Stimulated activated naive CD8-positive, alpha-beta T cell treated with anti-CD3 and anti-CD28 coated beads, Interleukin-15, Interleukin-2, amounts not matched to agents 100 U/mL and 50 U/mL, for 24 hours (primary cell): ENCODE measurements at places on chromosomes 13 and 19.

- no peak for DNase-seq
These were observed 332.7 kb upstream of the KLF12 start for GRCh38 chr13:74466864-74467263.

DNA sequence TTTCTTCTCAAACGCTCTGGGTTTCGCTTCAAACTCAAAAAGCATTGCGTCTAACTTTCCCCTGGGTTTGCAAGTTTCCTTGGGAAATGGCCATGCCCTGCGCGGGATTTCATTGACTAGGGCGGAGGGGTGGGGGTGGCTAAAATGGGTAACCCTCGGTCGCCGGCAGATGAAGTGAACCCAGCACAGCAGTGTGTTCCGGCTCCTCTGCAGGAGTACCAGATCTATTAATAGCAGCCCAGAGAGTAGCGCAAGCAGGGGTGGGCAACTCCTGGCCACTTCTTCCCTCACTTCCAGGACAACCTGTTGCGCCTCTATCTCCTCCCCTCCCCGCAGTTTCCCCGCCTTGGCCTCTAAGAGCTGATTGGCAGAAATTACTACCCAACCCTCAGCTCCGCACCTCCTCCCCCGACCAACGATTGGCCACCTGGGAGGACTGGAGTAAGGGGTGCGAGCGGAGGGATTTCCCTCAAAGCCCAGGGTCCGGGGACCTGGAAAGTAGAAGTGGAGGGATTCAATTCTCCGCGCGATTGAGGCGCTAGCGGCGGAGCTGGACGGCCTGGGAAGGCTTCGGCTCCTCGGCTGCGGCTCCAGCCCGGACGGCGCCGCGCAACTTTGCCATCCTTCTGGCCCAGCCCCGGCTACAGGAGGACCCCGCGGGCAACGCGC, at the start of gene FREM2:
Gene FREM2, plus strand, starts transcription at position 501 of the 669 bp plus-strand sequence. CDS start 268 bp downstream, outside the sequence.
- DNase-seq, result no peak

- no peak for DNase-seq
These were observed 342.4 kb downstream of the KCNRG start for GRCh38 chr13:50357586-50358118.

DNA sequence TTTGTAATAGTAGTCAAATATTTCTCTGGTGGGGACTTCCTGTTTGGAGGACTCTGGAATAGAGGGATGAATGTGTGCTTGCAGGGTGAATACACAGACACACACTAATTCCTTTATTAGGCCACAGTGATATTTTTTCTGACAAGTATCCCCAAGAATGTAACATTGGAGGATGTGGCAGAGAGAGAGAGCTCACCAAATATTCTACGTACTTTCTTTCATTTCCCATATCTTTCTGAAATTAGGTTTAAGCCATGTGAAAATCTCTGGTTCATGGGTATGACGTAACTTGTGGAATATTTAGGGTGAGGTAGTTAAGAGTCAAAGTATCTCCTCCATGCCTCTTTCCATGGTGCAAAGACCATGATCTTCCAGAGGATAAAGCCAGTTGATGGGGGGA, 463.4 kb downstream of the DIAPH3 start:
- DNase-seq, result no peak

DNA sequence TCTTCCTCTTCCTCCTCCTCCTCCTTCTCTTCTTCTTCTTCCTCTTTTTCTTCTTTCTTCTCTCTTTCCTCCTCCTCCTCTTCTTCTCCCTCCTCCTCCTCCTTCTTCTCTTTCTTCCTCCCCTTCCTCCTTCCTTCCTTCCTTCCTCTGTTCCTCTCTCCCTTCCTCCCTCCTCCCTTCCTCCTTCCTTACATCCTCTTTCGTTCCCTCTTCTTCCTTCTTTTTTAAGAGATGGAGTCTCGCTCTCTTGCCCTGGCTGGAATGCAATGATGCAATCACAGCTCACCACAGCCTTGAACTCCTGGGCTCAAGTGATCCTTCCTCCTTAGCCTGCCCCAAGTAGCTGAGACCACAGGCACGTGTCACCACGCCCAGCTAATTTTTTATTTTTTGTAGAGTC, 13.2 kb downstream of the EHD2 start:
- no peak for DNase-seq

DNA sequence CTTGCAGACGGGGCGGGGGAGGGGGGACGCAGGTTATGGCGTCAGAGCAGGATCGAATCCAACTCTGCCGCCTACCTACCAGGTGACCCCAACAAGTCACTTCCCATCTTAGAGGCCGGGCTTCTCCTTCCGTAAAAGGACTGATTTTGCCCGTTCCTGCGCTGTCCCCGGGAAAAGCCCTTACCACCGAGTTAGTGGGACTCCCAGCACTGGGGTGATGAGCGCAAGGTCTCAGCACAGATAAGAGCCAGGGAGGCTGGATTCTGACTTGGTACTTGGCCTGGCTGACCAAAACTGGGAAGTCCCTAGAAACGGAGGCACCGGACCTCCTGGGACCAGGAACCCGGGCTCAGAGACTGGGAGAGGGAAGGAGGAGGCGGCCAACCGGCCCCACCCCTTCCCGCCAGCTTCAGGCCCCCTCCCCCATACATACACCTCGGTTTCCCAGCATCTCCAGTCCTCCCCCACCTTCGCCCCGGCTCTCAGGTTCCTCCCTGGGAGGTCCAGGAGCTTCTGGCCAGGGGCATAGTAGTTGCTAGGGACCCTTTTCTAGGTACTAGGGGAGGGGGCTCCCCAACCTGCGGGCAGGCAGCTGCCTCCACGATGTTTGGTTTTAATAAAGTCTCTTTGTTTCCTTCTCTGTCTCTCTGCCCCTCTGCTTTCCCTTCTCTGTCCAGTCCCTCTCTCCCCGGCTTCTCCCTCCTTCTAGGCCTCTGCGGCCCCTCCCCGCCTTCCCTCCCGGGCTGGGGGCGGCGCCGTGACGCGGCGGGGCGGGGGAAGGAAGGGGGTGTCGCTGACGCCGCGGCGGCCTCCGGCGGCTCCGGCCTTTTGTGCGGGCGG, at the start of gene GRAMD1A:
Gene GRAMD1A, plus strand, starts transcription at position 826 of the 840 bp plus-strand sequence. CDS start 156 bp downstream, outside the sequence.
- DNase-seq, result peak; percentile 87

- no peak for DNase-seq
These were observed 51.5 kb downstream of the GAS6 start for GRCh38 chr13:113812178-113813040.

- no peak for DNase-seq
These were observed 6.5 kb upstream of the PTOV1 start for GRCh38 chr19:49844138-49845095.

DNA sequence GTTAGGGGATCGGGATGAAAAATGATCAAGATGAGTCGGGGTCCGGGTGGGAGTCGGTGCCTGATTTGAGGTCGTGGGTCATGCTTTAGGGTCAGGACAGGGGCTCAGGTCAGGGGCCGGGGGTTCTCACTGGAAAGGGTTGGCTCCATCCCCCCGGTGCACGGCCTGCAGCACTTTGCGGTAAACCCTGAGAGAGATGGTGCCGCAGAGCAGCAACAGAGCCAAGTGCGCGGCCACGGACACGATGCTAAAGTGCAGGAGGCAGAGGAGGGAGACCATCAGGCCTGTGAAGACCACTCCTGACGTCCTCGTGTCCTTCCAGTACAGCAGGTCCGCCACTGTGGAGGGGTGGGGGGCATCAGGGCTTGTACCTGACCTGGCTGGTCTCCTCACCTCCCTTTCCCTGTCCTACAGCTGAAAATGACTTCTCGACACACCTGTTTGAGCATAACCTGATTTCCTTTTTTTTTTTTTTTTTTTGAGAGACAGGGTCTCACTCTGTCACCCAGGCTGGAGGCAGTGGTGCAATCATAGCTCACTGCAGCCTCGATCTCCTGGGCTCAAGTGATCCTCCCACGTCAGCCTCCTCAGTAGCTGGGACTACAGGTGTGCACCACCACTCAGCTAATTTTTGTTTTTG, 7.5 kb downstream of the RTN2 start:
- no peak for DNase-seq

DNA sequence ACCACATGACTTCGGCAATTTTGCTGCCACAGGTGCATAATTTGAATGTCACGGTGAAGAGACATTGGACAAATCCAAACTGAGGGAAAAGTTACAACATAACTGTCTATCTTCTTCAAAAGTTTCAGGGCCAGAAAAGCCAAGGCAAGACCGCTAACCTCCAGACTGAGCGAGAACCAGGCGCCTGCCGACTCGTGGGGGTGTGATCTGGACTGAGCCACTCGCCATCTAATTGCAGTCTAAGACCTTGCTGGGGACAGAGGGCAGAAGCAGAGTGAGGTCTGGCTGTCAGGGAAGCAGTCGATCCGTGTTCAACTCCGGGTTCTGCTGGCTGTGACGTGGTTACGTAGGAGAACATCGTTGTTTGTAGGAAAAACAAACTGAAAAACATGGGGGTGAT, 88.6 kb downstream of the SPACA7 start:
- DNase-seq, result no peak

GRCh38 chr13:112106478-112107141, 39.7 kb downstream of the SOX1 start:
- DNase-seq, result no peak

DNA sequence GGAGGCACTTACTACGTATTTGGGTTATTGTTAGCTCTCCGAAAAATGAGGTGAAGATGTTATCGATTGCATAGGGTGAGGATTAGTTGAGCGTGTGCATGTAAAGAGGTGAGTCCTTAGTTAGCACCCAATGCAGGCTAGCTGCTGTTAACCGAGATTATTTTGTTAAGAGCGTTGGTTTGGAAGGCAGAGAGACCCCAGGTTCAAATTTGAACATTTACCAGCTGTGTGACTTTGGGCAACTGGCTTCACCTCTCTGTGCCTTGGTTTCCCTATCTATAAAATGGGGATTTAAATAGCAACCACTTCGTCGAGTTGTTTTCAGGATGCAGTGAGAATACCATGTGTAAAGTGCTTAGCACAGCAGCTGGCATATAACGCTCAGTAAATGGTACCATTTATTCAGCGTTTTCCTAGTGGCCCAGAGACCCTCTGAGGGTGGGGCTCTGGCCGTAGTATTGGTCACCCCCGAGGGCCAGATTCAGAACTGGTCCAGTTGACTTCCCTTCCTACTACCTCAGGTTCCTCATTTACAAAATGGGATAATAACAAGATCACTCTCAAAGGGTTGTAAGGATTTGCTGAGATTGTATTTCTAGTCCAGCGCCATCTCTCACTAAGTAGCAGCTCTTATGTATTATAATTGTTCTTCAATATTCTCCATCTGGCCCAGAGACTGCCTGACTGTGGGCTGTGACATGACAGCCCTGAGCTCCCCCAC, 887 bp downstream of the SIPA1L3 start:
- DNase-seq, result no peak

DNA sequence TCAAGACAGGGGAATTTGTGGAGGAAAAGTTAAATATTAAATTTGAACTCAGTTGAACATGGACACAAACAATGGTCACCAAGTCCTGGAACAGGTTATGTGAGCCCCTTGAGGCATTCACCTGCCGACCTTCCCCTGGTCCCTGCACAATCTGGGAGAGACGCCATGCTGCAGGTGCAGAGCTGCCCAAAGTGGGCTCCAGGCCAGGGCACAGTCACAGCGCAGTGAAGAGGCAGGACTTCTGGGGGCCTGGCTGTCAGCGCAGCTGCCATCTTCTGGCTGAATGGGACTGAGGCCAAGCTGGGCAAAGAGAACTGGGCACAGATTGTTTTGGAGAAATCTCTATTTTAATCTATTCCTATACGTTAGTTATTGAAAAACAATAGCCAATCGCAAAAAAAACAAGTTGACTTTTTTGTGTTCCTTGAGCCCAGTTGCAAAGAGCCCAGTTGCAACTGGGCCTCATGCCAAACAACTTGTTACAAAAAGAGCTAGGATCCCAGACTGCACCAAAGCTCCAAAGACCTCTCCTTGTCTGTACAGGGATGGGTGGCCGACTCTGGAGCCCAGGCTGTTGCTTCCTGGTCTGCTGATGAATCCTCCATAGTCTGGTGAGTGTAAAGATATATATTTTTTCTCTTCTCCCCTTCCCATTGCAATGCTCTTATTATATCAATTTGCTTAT, 1.2 kb upstream of the ZNF626 start:
- DNase-seq, result no peak

DNA sequence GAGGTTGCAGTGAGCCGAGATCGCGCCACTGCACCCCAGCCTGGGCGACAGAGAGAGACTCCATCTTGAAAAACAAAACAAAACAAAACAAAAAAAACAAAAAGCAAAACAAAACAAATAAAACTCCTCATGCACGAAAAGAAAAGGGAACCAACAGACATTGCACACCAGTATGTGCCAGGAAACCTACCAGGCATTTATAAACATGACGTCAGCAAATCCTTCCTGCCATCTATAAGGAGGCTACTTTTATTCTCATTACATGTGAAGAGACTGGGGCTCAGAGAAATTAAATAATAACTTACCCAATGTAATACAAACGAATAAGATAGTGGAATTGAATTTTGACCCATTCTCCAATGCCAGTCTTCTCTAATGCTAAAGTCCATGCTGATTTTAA, 197.2 kb downstream of the NUFIP1 start:
- DNase-seq, result no peak

GRCh38 chr13:27820524-27821482, 28.5 kb downstream of the GSX1 start:
- DNase-seq, result no peak

DNA sequence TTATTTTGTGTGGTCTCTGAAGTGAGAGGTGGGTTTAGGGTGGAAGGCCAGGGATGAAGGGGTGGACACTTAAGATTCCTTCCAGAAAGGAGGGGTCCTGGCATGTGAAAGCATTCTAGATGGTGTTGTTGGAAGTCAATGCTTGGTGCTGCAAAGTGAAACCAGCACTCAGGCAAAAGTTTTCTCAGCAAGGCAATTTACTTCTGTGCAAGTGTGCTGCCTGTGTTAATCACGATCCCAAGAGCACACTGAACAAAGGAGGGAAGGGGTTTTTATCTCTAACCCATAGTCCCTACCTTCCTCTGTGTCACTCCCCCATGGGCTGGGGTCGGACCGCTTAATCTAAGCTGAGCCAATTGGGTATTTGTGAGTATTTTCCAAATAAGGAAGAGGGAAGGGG, 1.3 kb downstream of the ZNF134 start:
- DNase-seq, result no peak

DNA sequence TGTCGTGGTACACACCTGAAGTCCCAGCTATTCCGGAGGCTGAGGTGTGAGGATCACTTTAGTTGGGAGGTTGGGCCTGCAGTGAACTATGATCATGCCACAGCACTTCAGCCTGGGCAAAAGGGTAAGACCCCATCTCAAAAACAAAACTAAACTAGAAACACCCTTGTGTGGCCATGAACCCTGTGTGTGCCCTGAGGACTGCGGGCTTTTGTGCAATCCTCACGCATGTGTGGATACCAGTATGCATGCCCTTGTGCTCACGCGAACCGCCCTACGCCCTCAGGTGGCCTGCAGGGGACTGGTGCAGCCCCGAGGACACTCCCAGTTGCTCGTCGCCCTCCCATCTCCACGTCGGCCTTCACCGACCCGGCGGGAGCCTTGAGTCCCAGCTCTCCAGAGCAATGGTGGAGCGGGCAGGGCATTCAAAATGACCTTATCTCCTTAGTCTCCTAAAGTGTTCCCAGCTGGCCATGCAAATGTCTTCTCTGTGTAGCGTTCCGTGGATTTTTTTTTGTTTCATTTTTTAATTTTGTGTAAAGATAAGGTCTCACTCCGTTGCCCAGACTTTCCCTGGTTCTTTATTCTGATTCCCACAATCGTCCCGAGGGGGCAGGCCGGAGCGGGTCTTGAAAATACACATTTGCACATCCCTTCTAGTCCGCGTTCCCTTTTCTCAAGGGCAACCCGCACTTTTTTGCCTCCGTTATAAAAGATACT, 868 bp upstream of the EGLN2 start:
- peak; percentile 74 for DNase-seq

- DNase-seq, result peak; percentile 23
These were observed 632 bp downstream of the MARK4 start for GRCh38 chr19:45251452-45252354.
